Activated naive CD8-positive, alpha-beta T cell treated with anti-CD3 and anti-CD28 coated beads, Interleukin-2, amount 50 U/mL, for 24 hours (primary cell): ENCODE measurements at places on chromosomes 1 and 21.

- DNase-seq, result no peak
These were observed 111.9 kb downstream of the PRDM16 start for GRCh38 chr1:3180915-3181314.

GRCh38 chr21:35628316-35628715 is 432.0 kb downstream of the SETD4 start:
- no peak for DNase-seq

- no peak for DNase-seq
These were observed 41.3 kb downstream of the DYRK1A start for GRCh38 chr21:37407719-37408420.

- DNase-seq, result no peak
These were observed 26.5 kb upstream of the SLC30A10 start for GRCh38 chr1:219954736-219955421.

- no peak for DNase-seq
These were observed 57.3 kb downstream of the SLC25A24 start for GRCh38 chr1:108142773-108143394.

DNA sequence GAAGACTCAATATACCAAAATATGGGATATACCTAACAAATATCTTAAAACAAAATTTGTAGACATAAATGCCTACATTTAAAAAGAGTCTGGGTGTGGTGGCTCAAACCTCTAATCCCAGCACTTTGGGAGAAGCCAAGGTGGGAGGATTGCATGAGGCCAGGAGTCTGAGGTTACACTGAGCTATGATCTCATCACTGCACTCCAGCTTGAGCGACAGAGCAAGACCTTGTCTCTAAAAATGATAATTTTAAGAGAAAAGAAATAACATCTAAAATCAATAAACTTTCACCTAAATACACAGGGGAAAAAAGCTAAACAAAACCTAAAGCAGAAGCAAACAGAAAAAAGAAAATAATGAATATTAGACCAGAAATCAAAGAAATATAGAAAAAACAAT is 102.7 kb upstream of the PBX1 start:
- DNase-seq, result no peak

- peak; percentile 22 for DNase-seq
These were observed 65.6 kb downstream of the HHAT start for GRCh38 chr1:210394281-210394821.
